ENCODE measurements at places on chromosomes 3 and 15. TPM values are rescaled to one million over a fixed set of nuclear protein-coding genes. Genes with fewer than 3 reads are reported as not detected.

Gene ALPK3
- total RNA-seq: 9.7 TPM

Gene BFSP2
- not detected for total RNA-seq

Gene DNAJB8
- total RNA-seq: not detected

Gene XCR1
- 0.70 TPM for total RNA-seq

Gene TICRR
- 0.47 TPM for total RNA-seq

- DNase-seq: no peak
These were observed 232.8 kb downstream of the UBE2E2 start for GRCh38 chr3:23435904-23436303.

DNA sequence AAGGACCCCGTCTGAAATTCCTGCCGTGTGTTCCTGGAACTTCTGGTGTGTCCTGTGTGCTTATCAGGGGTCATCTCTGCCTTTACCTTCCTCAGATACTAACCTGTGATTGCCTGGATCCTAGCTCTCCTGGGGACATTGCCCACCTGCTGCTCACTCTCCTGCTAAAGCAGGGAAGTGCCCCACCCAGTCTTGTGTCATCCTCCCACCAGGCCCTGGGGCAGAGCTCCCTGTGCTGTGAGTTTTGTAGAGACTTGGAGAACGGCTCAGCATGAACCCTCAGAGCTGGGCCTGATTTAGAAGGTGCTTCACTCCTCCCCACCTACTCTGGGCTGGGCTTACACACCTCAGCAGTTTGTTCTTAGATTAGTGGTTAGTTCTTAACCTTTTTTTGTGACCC, 3.8 kb upstream of the TMEM44 start:
- DNase-seq: no peak

GRCh38 chr15:99154271-99154670, 49.4 kb downstream of the SYNM start:
- DNase-seq: no peak

DNA sequence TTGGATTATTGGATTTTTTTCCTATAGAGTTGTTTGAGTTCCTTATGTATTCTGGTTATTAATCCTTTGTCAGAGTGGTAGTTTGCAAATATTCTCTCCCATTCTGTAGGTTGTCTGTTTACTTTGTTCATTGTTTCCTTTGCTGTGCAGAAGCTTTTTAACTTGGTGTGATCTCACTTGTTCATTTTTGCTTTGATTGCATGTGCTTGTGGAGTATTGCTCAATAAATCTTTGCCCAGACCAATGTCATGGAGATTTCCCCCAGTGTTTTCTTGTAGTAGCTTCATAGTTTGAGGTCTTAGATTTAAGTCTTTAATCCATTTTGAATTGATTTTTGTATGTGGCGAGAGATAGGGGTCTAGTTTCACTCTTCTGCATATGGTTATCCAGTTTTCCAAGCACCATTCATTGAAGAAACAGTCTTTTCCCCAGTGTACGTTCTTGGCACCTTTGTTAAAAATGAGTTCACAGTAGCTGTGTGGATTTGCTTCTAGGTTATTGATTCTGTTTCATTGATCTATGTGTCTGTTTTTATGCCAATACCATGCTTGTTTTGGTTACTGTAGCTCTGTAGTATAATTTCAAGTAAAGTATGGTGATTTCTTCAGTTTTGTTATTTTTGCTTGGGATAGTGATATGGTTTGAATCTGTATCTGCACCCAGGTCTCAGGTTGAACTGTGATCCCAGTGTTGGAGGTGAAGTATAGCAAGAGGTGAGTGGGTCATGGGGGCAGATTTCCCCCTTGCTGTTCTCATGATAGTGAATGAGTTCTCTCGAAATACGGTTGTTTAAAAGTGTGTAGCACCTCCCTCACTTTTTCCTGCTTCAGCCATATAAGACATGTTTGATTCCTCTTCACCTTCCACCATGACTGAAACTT, 46.1 kb upstream of the TNFSF10 start:
- DNase-seq: no peak

- peak; percentile 44 for DNase-seq
These were observed 353.0 kb downstream of the PLOD2 start for GRCh38 chr3:145807990-145808389.

DNA sequence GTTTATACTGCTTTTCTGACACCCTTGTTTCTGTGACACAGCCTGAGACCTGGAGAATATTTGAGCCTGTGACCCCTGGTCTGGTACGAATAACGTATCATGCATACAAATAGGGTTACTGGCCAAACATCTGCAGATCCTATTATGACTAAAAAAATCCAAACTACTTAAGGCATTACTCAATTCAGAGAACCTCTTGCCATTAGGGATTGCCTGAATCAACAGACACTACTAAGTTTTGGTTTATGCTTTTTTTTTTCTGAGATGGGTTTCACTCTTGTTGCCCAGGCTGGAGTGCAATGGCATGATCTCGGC, 35.4 kb downstream of the OSBPL10 start:
- no peak for DNase-seq

GRCh38 chr3:97066531-97066930, 252.1 kb downstream of the EPHA6 start:
- DNase-seq: no peak

All from ureter (tissue), 1 donor.